ENCODE measurements at places on chromosomes 1 and 21.

DNA sequence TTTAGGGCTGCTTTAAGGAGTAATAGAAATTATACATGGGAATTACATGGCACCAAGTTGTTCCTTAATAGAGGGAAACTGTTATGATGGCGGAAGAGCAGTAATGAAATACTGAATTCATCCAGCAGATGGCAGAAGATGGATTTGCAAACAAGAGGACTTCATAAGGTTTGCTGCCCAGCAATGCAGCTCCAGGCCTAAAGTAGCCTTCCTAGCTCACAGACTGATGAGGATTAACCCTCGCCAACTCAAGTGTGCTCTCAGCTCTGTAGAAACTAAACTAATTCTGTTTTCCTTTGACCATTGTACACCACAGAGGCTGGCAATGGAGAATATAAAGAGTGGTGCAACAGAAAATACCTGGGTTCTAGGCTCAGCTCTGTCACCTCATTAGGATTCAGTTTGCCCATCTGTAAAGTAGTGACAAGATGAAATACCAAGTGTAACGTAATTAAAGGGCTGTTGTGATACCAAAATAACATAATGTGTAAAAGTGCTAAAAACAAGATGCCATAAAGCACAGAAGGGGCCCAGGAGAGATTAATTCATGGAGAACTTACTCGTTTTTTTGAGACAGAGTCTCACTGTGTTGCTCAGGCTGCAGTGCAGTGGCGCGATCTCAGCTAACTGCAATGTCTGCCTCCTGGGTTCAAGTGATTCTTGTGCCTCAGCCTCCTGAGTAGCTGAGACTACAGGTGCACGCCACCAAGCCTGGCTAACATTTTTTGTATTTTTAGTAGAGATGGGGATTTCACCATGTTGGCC lies 102.4 kb upstream of the SERBP1 start:
- peak; percentile 57 for DNase-seq

- no peak for DNase-seq
Observed at GRCh38 chr1:183487674-183488442, 15.6 kb downstream of the SMG7 start.

DNA sequence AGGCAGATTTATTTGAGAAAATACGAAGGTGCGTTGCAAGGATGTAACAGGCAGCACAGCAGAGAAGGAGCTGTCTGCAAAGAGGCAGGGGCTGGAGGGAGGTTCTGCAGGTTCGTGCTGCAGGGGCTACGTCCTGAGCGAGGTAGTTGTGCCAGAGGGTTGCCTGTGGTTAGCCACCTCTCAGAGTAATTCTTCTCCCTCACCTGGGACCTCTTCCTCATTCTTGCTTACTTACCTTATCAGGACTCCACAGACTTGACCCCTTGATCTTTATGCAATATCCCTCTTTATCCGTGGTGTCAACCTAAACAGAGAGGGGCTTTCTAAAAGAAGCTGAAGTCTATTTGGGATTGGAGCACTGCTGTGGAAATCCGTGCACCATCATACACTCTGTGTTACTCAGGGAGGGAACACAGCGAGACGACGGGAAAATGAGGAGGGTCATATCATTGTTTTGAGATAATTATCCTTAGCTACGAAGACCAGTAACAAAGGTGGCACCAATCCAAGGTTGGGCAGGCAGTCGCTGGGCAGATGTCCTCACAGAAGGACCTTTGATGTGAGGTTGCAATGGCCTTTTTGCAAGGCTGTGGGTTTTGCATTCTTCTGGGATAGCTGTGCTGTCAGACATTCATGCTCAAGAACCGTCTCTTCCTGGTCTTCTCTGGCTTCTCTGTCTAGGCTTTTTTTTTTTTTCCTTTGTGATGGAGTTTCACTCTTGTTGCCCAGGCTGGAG lies 82.8 kb downstream of the WDR4 start:
- DNase-seq = no peak

DNA sequence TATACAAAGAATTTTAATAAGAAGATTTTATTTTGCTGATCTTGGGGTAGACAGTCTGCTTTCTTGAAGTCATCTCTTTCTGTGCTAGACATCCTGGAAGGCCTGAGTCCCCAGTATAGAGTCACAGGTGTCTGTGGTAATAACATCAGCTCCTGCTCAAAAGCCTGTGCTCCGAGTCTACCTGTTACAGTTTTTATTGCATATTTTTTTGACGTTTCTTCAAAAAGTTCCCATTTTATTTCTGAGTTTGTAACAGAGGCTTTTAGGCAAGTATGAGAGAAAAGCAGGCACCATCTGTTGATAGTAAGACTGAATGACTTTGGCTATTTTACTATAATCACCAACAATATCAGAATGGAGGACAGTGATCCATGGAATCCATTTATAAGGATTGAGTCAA lies 58.0 kb upstream of the WDR26 start:
- DNase-seq = no peak

DNA sequence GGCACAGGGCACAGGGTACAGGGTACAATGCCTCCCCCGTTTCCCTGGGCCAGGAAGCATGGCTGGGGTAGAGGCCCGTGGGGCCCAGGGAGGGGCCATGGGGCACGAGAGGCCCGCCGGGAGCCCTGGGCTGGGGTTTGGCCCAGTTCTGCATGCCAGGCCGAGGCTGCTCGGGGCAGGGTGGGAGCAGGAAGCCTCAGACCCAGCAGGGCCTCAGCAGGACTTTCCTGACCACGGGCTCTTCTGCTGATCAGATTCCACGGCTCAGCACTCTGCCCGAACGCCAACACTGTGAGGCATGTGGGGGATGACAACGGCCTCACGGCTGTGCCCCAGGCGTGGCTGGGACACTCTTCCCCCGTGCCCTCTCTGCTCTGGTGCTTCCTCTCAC lies 104.3 kb downstream of the NPHP4 start:
- DNase-seq = no peak

DNA sequence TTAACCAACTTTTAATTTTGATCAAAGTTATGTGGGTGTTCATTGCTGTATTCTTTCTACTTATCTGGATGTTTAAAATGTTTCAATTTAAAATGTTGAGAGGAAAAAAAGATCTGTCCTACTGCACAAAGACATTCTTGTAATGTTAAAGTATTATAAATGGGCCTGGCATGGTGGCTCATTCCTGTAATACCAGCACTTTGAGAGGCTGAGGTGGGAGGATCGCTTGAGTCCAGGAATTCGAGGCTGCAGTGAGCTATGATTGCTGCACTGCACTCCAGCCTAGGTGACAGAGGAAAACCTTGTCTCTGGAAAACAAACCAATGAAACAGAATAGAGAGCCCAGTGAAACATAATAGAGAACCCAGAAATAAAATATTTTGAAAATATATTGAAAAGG lies 65.5 kb upstream of the LRRC8B start:
- no peak for DNase-seq

- DNase-seq = no peak
Observed at GRCh38 chr1:178664278-178664677, 60.8 kb upstream of the RALGPS2 start.

- peak; percentile 96 for DNase-seq
Observed at GRCh38 chr21:34909492-34910292, 139.4 kb downstream of the RUNX1 start.

DNA sequence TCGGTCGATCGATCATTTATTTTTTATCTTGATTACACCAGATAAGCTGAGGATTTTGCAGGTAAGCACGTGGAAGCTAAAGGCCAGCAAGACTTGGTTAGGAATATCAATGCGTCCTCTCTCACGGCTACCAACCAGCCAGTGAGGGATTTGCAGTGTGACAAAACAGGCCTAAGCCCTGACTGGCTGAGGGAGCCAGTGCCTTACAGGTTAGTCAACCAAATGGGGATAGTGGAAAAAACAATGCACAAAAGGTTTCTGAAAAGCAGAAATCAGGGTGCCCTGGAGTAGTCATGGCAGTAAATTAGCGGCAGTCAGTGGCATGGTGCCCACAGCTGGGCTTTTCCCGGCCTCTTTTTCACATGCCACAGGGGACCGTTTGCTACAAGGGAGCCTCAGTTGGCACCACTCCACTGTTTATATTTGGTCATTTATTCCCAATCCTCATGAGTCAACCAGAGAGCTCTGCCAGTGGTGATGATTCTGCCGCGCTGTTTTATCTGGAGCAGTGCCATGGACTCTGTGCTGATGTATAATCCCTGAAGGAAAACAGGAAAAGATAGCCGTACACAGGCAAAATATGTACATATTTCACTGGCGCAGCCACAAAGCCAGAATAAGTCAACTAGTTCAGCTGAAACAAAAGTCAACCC lies 167.6 kb downstream of the RHOU start:
- no peak for DNase-seq

GRCh38 chr1:42137766-42138165 lies 15.4 kb upstream of the GUCA2B start:
- DNase-seq = peak; percentile 55

- no peak for DNase-seq
Observed at GRCh38 chr1:4616831-4617465, 37.5 kb upstream of the AJAP1 start.

DNA sequence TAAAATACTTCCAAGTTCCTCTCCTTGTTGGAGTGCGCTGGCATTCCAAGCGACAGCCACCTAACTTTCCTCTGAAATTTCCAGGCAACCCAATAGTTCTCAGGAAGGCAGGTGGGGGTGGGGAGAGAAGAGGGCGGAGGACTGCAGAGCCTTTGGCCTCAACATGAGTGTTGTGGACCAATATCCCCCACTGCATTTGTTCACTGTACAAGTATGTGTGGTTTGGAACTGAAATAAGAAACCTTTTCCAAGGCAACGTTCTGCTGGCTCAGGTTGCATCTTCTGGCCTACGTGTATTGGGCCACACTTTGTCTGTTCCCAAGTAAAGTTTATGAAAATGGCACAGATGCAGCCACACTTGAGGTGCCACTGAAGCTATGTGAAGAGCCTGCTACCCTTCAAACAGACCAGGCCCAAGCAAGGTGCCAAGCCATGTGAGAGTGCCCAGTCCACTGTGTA lies 153.4 kb downstream of the DHRS3 start:
- no peak for DNase-seq

GRCh38 chr1:208030288-208031091 lies 119.6 kb upstream of the CD34 start:
- DNase-seq = no peak

- DNase-seq = no peak
Observed at GRCh38 chr21:37658817-37659458, 257.3 kb downstream of the KCNJ6 start.

DNA sequence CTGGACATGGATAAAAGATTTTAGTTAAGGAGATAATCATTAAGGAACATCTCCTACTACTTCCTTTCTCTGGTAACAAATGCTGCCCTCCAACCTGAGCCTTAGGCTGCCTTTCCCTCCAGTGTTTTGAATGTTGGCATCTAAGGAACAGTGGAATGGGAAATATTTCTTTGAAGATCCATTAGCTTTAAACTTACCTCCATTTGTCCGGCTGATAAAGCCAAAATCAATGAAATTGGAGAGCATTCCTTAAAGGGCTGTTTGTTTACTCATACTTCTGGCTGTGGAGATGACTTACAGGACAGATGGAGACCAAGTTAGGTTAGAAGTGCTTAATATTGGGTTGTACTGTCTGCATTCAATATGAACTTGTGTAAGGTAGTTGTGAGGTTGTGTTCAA lies 439.1 kb downstream of the PLA2G4A start:
- no peak for DNase-seq

DNA sequence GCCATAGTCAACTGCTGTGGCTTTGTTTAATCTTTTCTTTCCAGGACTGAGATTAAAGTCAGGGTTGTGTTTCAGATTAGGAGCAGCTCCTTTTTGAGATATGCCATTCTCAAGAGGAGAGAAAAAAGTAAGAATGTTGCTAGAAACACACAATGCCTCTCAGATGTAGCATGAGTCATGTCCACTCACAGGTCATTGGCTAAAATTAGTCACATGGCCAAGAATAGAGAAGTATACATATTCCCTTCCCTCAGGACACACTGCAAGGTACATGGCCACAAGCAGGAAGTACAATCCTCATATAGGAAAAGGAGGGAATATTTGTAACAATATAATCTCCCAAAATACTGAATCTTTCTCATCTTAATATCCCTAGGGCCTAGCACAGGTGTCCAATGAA lies 141.9 kb upstream of the PTBP2 start:
- DNase-seq = no peak

DNA sequence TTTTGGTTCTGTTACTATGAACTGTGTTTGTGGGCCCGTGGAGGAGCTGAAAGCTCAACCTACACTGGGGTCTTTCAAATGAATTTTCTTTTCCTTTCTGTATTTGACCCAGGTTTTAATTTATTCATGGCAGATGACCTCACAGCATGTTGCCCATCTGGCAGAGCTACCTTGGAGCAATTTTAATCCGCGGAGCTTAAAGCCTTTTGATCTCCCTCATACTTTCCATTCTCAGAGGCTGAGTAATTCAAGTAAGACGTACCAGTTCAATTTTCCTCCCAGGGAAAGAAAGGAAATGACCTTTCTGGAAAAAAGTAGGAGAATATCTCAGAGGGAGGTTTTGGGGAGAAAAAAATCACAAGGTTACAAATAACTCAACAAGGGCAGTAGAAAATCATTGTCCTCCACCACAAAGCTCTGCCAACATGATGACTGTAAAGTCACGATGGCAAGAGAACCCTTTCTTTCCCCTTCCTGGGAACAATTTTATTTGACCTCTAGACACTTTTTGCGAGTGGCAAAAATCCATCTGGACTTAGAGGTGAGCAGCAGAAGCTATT lies 21.6 kb upstream of the PCP4 start:
- DNase-seq = no peak

GRCh38 chr1:212368073-212368484 lies 46.6 kb downstream of the PACC1 start:
- peak; percentile 4 for DNase-seq

GRCh38 chr1:204130981-204131892 lies 20.6 kb downstream of the ETNK2 start:
- DNase-seq = no peak

- no peak for DNase-seq
Observed at GRCh38 chr1:98181036-98181764, 260.4 kb upstream of the DPYD start.

DNA sequence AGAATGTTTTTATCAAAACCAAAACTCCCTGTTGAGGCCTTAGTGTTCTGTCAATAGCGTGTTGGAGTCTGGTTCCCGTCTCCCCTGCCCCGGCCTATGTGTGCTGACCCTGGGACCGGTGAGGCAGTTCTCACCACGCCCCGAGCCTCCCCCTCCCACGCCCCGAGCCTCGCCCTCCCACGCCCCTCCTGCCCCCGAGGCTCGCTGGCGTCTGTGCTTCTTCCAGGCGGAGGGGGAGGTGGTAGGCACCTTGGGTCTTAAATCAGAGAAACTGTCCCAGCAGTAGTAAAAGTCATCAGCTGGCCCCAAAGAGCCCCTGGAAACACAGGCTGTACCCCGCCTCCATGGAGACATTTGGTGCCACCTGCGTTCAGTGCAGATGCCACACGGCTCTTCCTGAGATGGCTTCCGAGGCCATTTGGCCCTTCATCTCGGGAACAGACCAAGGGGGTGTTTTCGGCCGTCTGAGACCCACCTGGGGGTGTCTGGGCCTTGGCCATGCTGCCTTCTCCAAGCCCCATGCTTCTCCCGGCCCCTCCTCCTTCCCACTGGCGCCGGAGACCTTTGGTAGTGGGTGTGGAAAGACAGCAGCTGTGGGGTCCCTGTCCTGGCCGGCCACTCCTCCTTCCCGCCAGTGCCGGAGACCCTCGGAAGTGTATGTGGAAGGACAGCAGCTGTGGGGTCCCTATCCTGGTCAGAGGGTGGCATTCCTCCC lies 44.7 kb downstream of the SKI start:
- DNase-seq = no peak

Measured in NCI-H526 treated with DMSO at 0.1 percent for 48 hours (cell line).